ENCODE measurements at places on chromosomes 5 and 9.

DNA sequence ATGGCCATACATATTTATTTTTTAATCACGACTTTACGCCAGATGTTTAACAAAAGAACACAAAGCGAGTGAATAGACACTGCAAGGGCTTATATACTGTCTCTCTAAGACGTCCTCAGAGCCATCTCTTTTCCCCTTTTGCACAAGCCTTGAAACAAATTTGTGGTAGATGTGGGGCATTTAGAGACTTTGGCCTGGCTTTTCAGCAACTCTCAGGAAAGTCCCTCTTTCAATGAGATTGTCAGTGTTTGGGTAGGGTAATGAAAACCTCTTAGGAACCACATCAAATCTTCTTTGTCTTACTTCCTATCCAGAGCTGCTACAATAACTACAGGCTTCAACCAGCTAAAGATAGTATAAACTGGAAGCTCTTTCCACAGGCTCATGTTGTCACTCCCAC is 380.0 kb downstream of the ANXA1 start:
- no peak for DNase-seq

DNA sequence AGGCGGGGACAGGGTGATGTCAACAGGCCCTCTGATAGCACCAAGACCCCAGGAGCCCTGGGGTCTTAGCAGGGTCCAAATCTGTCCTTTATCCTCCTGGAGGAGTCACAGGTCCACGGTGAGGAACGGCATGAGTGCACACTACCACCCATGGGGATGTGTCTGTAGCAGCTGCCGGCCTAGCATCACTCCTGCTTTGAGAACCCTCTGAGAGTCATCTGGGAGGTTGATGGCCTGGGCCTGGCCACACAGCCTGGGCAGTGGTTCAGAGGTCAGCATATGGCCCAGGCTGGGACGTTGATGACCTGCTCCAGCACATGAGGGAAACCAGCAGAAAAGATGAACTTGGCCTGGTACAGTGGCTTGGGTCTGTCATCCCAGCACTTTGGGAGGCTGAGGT is 1.8 kb upstream of the GFPT2 start:
- no peak for DNase-seq

GRCh38 chr9:129906298-129906697 is 71.0 kb downstream of the USP20 start:
- no peak for DNase-seq

- no peak for DNase-seq
Measured at GRCh38 chr9:11349187-11349586, 736.4 kb upstream of the PTPRD start.

- DNase-seq = no peak
Measured at GRCh38 chr9:37746448-37747270, 6.9 kb upstream of the TRMT10B start.

DNA sequence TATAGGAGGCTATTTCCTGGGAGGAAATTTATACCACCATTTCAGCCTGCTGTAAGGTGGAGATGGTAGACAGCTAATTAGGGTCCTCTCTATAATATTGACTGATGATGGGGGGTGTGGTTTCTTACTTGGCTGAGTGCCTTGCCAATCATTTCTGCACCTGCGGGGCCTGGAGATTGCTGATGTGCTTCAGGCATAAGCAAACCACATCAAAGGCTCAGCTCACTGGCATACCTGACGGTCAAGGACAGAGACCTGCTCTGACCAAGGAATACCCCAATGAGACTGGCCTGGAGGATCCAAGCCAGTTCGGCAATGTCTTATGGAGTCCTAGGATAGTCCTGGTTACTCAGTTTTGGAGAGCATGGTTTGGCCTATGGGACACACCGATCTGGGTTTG is 29.5 kb downstream of the ANKH start:
- DNase-seq = no peak

DNA sequence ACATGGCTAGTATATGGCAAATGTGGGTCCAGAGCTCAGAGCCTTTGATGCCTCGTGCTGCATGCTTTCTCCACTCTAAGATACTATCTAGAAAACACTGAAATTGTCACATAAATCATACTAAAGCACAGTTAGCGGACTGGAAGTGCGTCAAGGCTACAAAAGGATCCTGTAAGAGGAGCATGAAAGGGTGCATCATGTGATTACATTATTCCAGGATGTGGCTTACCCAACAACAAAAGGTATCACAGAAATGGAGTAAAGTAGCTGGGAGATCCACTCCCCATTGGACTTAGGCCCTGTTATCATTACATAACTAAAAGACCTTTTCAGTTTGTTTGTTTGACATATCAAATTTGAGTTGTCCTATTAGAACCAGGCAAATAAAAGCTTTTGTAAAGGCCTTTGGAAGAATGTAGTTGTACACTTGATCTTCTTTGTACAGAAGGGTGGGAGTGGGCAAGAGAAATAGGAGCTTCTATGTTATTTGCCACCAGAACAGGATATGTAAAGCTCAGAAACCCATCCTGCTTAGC is 6.9 kb downstream of the SLC31A1 start:
- DNase-seq = no peak

DNA sequence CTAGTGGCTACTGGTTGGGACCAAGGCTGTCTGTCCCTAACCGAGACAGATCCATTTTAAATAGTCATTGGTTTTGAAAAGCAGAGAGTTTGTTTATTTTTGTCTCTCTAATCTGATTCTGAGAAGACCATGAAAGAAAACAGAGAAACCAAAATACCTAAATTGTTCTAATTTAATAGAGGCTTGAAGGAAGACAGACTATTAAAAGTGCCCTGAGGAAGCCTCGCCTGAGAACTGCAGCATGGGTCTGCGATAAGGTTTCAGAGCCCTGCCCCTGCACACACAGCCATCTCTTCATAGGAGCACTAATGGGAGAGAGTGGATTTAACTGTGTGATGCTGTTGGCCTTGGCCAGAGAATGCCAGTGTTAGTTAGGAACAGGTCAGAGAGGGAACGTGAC is 175.5 kb upstream of the SV2C start:
- DNase-seq = no peak

- no peak for DNase-seq
Measured at GRCh38 chr5:98415663-98416062, 357.8 kb upstream of the RGMB start.

DNA sequence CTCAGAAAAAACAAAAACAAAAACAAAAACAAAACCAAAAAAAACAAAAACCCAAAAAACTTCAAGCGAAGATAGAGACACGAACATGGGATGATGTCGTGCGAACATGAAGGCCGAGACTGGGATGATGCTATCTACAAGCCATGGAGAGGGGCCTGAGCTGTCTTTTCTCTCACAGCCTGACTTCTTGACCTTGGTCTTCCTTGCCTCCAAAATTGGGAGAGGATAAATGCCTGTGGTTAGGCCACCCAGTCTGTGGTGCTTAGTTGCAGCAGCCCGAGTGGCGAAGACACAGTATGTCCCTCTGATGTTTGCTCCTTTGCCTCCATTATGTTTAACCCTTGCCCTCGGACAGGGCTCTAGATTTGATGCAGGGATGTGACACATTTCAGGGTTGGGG is 130.4 kb upstream of the BASP1 start:
- no peak for DNase-seq

DNA sequence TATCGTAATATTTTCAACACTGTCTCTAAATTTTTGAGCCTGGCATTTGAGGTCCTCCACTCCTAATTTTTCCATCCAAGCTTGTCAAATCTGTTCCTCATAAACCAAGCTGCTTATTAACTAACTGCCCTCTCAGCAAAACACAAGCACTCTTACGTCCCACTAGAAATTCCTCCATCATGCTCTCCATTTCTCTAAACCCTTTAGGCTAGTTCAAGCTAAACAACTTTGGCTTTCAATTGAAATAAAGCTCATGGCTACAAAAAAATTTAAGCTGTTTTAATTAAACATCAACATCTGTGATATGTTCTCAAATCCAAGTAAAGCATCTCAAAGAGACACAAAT is 45.7 kb downstream of the RNF145 start:
- DNase-seq = no peak

DNA sequence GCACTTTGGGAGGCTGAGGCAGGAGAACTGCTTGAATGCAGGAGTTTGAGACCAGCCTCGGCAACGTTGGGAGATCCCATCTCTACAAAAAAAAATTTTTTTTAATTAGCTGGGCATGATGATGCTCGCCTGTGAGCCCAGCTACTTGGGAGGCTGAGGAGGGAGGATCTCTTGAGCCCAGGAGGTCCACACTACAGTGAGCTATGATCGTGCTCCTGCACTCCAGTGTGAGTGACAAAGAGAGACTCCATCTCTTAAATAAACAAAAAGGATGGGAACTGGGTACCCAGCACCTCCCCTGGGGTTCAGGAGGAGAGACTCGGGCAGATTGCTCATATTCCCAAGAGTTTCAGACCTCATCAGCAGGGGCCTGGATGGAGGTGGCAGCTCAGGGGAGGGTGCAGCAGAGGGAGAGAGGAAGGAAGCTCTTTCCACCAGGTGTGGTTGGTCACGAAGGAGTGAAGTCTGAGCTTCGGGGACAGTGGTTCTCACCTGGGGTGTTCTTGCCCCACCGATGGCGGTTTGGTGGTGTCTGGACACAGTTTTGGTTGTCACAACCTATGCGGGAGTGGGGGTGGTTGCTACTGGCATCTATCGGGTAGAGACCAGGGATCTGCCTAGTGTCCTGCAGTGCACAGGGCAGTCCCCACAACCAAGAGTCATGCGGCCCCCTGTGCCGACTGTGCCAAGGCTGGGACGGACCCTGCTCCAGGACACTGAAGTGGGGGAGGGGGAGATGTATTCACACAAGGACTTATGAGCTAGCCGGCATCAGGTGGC is 72.7 kb downstream of the ANKRD33B start:
- DNase-seq = no peak

DNA sequence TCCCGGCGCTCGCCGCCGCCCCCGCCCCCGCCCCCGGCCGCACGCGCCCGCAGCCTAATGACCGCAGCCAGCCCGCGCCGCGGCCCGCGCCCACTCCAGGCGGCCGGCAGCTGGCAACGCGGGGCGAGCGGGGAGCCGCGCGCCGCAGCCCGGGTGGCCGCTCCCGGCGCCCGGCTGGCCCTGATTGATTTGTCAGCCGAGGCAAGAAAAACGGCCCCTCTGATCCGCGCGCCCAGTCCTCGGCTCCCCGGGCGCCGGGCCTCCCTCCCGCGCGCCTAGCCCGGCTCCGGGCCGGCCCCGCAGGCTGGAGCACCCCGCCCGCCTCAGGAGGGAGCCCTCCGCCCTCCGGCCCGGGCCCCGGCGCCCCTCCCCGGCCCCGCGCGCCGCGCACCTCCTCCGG is 11.9 kb upstream of the LHX2 start:
- DNase-seq = no peak

DNA sequence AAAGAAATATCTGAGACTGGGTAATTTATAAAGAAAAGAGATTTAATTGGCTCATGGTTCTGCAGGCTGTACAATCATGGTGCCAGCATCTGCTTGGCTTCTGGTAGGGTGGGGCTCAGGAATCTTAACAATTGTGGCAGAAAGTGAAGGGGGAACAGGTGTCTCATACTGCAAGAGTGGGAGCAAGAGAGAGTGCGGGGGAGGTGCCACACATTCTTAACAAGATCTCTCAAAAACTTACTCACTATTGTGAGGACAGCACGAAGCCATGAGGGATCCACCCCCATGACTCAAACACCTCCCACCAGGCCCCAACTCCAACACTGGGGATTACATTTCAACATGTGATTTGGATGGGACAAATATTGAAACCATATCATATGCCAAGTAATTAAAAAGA is 70.1 kb upstream of the PANK3 start:
- DNase-seq = no peak

GRCh38 chr5:74164725-74165235 is 475.7 kb downstream of the ENC1 start:
- DNase-seq = no peak

GRCh38 chr5:145846081-145846480 is 10.9 kb upstream of the PRELID2 start:
- DNase-seq = no peak

DNA sequence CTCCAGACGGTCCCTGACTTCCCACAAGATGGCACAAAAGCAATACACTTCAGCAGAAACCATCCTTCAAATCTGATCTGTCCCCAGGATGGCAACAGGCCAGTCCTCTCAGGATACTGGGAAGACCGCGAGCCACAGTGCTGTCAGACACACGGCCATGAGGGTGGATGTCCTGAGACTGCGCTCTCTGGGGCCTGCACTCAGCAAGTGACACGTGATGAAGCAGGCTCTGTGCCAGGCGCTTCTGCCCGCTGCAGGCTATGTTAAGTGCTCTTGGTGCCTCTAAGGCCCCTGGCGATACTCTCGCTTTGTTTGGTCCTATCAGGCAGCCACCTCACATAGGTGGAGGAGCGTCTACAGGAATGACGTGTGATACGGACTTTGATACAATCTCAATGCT is 7.1 kb downstream of the BRD9 start:
- DNase-seq = no peak

- DNase-seq = no peak
Measured at GRCh38 chr9:33135031-33135461, 32.1 kb downstream of the B4GALT1 start.

GRCh38 chr5:143001764-143002351 is 231.7 kb downstream of the ARHGAP26 start:
- DNase-seq = no peak

DNA sequence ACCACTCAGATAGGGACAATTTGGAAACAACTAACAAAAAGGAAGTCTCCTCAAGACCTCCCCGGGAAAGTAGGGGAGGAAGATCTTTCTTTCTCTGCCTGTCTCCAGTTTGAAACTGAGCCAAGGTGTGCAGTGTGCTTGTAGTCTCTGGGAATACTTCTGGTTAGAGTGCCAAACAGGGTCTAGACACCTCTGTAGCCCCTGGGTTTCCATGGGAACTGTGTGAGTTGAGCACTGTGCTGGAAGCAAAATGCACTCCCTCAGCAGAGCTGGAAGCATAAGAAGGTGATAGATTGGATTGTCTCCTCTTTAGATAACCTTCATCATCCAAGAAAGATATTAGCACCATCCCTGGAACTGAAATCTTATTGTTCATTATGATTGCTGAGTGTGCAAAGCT is 129.2 kb upstream of the TNPO1 start:
- DNase-seq = no peak

GRCh38 chr9:134189470-134190231 is 25.3 kb upstream of the RNU6ATAC start:
- no peak for DNase-seq

DNA sequence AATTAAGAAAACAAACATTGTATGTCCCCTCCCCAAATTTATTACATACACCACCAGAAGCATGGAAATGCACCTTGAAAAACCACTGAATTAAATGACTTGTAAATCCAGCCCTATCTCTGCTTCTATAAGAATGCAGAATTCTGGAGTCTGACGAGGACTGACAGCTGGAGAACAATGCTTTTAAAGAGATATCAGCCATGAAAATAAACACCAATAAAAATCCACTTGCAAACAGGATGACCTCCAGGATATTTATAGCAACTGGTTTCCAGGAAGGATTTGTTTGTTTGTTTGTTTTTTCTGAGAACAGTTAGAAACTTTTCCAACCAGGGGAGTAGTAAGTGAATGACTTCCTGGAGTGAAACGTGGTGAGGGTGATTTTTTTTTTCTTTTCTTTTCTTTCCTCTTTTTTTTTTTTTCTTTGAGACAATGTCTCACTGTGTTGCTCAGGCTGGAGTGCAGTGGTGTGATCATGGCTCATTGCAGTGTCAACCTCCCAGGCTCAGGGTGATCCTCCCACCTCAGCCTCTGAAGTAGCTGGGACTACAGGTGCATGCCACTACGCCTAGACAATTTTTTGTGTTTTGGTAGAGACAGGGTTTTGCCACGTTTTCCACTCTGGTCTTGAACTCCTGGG is 38.7 kb upstream of the SLC36A1 start:
- no peak for DNase-seq

Data from activated CD8-positive, alpha-beta memory T cell treated with anti-CD3 and anti-CD28 coated beads for 4 hours (primary cell).